Stimulated activated CD8-positive, alpha-beta memory T cell treated with anti-CD3 and anti-CD28 coated beads, Interleukin-12 subunit alpha, Interleukin-12 subunit beta, amount 100 ng/mL, for 1 hour (primary cell): ENCODE measurements at places on chromosomes 2 and 18.

DNA sequence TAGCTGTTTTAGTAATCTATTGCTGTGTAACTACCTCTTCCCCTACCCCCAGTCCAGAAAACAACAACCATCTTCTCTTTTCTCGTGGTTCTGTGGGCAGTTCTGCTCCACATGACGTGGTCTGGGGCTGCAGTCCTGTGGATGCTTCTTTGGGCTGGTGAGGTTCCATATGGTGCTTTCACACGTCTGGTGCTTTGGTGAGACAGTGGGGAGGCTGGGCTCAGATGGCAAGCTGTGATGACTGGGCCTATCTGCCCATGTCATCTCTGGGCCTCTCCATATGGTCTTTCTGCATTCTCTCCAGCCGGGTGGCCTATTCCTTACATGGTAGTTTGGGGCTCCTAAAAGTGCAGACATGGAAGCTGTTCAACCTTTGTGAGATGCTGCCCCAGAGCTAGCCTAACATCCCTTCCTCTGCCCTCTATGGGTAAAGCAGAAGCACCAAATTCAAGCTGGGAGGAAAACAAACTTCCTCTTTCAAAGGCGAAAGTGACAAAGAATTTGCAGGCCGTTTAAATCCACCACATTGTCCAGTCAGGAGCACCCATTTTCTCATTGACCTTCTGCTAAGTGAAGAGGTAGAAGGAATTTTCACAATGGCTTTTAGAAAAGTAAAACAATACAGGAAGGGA, 68.3 kb upstream of the IL1R1 start:
- no peak for DNase-seq

- DNase-seq: no peak
Observed at GRCh38 chr2:133265432-133265949, 302.8 kb downstream of the NCKAP5 start.

GRCh38 chr2:7071154-7071553, 153.9 kb downstream of the RNF144A start:
- no peak for DNase-seq

GRCh38 chr2:127404466-127405254, 13.6 kb upstream of the PROC start:
- DNase-seq: no peak

GRCh38 chr2:190202018-190202417, 117.6 kb downstream of the HIBCH start:
- DNase-seq: no peak

DNA sequence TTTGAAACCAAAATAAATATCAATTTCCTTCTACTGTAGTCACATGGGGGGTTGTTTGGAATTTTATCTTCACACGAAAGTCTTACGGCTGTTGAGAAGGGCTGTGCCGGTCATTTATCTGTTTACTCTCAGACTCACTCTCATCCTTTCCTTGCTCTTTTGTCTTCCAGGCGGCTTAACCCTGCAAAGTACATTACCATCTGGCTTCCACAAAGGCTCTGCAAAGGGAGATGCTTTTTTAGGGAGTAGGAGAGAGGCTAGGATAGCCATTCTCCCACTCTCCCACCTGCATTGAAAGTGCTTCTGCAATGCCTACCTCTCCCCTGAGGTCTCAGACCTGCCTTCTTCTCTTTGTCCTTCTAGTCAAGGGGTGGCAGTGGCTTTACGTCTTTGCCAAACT, 247.6 kb downstream of the MEIS1 start:
- no peak for DNase-seq

DNA sequence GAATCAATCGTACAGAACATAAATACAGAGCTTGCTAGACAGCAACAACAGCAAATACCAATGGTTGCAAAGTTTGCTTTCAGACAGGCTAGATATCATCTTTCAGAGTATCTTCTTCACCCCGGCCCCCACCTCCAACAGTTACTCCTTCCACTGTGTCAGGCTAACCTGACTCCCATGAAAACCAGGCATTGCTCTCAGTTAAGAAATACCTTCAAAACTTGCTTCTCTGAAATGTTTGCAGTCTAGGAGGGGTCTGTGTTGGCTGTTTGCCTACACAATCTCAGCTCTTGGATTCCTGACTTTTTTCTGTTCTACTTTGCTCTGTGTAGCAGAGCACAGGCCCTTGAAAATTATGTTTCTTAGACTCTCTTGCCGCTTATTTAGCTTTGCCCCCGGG, 599.5 kb upstream of the SYT4 start:
- DNase-seq: no peak

- no peak for DNase-seq
Observed at GRCh38 chr2:158999458-158999857, 31.0 kb downstream of the TANC1 start.

DNA sequence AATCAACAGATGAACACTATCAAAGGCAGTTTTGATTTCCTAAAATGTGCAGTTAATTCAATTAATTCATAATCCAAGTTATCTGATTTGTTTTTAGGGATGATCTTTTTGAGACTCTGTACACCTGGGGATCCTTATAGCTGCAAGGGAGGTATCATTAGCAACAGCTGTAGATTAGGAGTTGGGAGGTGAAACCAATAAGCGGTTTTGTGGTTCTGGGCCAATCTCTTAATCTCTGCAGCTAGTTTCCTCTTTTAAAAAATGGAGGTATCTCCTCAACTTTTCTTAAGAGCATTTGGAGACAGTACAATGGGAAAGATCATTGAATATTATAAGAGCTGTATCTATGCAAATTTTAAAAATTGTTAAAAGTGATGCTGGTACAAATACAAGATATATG, 126.0 kb downstream of the MC4R start:
- no peak for DNase-seq

DNA sequence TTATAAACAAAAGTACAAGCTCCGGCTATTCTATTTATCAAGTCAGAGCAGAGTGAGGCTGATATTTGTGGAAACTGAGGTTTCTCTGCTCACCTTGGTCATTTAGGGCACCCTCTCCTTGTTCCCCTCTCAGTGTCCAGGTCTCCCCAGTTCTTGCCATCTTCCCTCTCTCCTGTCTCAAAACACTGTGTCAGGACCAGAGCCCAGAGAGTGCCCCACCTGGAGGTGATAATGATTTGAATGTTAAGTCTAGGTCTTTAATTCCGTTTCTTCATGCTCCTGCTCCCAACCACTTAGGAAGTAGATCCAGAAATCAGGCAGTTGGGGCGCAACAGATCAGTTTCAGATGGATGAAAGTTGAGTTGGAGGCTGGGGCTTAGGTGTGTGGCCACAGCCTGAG, 9.2 kb upstream of the ADCY3 start:
- no peak for DNase-seq
